ENCODE measurements at places on chromosomes 4 and X.

- no peak for DNase-seq
These were observed 1301.8 kb upstream of the DIAPH2 start for GRCh38 chrX:95382799-95383198.

DNA sequence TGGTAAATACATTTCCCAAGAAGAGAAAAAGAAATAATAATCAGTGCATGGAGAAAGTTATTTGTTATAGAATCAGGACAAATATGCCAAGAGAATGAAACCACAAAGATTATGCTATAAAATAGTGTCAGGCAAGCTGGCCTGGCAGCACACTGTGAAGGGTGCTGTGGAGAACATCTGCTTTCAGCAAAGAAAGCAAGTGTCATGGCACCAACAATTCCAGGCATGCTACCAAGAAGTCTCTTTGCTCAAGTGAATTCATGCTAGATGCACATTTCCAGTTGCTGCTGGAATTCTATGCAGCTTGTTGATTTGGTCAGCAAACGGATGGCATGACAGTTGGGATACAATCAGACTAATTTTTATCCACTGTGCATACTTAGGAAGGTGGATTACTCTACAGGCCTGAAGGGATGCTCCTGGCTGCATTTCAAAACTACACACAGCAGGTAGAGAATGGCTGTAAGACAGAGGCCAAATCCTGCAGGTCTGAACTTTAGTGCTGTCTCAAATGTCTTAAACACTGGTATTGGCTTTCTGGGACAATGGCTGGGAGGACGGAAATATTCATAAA lies 154.6 kb upstream of the FAT1 start:
- DNase-seq = no peak

DNA sequence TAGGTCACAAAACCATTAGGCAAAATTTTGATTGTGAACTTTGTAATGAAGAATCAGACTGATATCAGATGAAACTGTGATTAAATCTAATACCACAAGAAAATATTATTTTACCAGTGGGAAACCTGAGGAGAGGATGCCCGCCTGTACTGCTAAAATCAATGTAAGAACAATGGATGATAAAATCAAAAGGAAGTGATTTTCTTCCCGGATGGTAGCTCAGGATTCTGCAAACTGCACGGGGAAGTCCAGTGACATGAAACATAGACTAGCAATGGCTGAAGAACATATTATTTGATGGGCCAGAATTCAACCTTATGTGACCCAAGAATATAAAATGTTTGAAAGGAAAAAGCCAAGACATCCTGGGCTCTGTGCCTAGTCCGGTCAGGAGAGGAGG lies 974.9 kb downstream of the PCDH18 start:
- no peak for DNase-seq

- DNase-seq = peak; percentile 51
These were observed 26.8 kb downstream of the PRPS1 start for GRCh38 chrX:107654872-107655761.

DNA sequence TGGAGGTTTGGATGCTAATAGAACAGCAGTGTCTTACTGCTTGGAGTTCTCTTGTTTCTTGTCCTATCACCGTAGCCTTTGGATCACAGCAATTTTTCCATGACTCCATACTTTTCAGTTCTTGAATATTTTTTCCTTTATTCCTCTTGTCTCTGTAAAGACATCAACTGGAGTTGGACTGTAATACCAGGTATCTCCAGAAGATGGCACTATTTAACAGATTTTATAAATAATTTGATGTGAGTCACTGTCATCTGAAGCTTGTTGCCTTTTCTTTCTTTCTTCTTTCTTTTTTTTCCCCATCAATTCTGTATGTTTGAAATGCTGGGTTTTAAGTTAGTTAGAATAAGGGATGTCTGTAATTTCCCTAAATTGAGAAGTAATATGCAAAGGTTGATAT lies 24.1 kb downstream of the HPRT1 start:
- DNase-seq = no peak

- DNase-seq = no peak
These were observed 10.7 kb upstream of the WDR17 start for GRCh38 chr4:176054942-176055341.

DNA sequence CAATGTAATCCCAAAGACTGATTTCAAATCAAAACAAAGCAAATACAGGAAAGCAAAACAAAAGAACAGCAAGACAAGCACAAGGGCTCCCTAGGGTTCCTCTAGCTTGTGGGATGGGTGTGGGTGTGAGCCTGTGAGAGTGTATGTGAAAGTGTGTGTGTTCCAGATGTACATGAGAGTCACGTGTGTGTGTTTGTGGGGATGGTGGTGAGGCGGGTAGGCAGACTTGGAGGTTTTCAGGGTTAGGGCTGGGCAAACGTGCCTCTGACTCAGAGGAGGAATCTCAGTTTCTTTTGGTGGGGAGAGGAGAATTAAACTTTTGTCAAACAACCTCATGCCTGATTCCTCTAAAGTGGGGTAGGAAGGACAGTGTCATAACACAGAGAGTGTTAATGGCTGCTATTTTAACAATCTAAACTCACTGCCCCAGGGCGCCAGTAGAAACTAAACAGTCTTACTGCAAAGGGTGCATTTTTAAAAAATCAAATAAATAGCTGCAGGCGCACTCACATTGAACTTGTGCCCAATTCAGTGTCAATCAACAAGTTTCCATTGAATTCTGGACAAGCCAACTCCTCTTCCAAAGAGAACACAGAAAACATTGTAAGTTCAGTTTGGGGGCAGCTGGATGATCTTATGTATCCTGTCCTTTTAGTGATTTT lies 51.8 kb downstream of the CHRDL1 start:
- no peak for DNase-seq

- no peak for DNase-seq
These were observed 285.4 kb upstream of the BOD1L1 start for GRCh38 chr4:13912966-13913365.

DNA sequence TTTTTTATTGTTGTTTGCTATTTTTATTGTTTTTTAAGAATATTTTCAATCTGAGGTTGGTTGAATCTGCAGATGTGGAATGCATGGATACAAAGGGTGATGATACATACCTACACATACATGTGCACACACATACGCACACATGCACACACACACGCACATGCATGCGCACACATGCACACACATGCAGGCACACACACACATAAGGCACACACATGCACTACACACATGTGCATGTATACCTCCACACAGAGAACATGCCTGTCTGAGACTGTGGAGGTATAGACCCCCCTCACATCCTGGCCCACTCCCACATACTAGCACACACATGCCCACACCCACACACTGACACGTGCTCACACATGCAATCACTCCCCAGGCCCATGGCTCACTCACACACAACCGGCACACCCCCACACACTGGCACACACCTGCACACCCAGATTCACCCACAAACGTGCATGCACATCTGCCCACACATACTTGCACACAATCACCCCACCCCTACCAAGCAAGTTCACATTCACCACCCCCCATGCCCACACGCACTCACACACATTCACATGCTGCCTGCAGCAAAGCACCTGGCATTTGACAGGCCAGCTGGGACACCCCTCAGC lies 97.6 kb upstream of the AFAP1 start:
- DNase-seq = no peak

DNA sequence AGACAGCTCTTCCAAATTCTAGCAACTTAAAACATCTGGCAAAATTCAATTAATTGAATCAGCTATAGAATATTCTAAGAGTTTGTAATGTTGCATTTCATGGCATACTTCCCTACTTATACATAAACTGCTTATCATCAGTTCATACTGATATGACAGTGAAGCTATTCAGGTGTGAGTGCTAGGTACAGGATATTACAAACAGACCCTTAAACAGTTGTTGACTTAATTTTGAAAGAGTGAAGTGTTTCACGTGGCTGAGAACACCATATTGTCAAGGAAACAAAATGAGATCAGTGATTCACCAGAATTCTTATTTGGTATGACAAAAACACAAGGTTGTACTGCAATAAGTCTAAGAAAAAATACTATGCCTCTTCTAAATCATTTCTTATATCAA lies 27.4 kb downstream of the CENPU start:
- no peak for DNase-seq

GRCh38 chrX:124493984-124494383 lies 147.6 kb downstream of the SH2D1A start:
- no peak for DNase-seq

GRCh38 chr4:42235304-42236021 lies 83.0 kb upstream of the BEND4 start:
- no peak for DNase-seq

DNA sequence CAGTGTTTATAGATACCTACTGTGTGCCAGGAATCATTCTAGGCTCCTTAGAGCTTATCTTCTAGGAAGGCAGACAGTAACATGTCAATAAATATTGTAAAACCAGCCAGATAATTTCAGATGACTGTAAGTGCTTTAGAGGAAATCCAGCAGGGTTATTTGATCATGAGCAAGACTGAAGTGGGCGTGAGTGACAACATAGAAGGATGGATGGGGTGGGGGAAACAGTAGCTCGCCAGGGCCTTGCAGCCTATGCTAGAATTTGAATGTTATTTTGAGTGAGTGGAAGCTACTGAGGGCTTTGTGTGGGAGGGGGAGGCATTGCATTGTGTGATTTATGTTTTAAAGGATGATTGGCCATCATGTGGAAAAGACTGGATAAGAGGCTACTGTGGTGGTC lies 6.7 kb downstream of the SRD5A3 start:
- no peak for DNase-seq

DNA sequence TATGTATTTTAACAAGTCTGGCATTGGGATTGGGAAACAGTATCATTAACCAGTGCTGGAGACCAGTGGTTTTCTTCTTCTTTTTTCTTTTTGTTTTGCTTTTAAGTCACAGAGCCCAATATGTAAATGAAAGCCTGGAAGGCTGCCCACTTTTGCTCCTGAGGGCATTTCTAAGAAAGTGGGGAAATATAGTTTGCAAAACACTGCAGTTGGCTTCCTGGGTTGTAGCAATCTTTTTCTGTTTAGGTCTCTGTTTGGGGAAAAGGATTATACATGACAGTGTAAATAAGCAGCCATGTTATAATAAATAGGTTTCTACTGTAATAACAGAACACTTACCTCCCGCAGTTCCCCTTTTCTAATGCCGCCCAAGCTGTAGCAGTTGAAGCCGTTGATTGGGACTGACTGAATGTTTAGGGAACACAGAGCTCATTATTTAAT lies 105.5 kb downstream of the TMEM164 start:
- DNase-seq = no peak

- peak; percentile 34 for DNase-seq
These were observed 1.5 kb upstream of the BCOR start for GRCh38 chrX:40099055-40099958.

GRCh38 chrX:9055354-9055753 lies 21.4 kb upstream of the FAM9B start:
- DNase-seq = no peak

DNA sequence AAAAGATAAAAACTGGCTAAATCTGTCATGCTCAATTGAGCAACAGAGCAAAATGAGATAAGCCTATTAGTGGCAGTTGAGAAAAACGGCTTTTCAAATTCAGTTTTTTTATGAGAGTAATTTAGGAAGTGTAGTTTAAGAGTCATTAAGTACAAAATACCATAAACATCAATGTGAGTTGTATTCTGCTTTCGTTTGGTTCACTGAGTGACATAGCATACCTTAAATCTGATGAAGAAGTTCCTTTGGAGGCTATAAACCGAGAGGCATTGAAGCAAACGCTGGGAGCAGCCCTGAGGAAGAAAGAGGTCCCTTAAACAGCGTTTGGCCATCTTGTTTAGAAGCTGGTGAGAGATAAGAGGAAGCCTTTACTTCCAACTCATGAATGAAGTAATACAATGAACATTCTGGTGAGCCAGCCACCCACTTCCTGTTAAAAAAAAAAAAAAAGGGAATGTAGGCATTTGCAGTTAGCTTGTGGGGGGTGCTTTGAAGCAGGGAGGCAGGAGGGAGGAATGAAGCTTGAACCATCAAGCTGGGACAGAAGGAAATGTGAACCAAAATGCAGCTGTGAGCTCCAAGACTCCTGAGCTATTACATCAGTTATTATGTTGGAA lies 132.3 kb downstream of the ZNF330 start:
- no peak for DNase-seq

GRCh38 chr4:174928174-174928573 lies 10.0 kb downstream of the ADAM29 start:
- no peak for DNase-seq

GRCh38 chr4:118326585-118326984 lies 26.2 kb downstream of the PRSS12 start:
- no peak for DNase-seq

DNA sequence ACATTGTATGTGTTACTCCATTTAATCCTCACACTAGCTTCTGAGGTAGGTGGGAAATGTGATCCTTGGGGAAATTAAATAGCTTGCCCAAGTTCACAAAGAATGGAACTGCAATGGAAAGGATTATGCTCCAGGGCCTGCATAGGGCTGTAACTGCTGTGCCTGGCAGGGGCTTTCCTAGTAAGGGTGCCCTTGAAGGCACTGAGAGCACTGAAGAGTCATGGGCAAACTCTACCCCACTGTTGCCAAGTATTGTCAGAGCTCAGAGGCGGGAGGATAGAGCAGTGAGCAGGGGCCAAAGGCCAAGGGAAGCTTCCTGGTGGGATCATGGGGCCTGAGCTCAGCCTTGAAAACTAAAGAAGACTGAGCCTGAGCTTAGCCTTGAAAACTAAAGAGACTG lies 133.0 kb upstream of the NALF2 start:
- no peak for DNase-seq

GRCh38 chrX:70289168-70289792 lies 447 bp downstream of the PDZD11 start:
- DNase-seq = no peak

- no peak for DNase-seq
These were observed 73.8 kb downstream of the KIT start for GRCh38 chr4:54731552-54731951.

DNA sequence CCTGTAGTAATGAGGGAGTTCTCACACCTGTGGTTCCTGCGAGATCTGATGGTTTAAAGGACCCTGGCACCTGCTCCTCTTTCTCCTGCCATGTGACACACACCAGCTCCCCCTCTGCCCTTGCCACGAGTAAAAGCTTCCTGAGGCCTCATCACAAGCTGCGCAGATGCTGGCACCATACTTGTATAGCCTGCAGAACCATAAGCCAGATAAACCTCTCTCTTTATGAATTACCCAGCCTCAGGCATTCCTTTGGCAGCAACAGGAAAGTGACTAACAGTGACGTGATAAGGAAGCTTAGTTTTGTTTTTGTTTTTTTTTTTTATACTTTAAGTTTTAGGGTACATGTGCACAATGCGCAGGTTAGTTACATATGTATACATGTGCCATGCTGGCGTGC lies 130.9 kb downstream of the AFAP1 start:
- DNase-seq = no peak

All from stimulated activated CD4-positive, alpha-beta T cell treated with anti-CD3 and anti-CD28 coated beads, Interleukin-4, amount 100 ng/mL, for 4 hours (primary cell).